ENCODE measurements at places on chromosomes 12 and 14.

DNA sequence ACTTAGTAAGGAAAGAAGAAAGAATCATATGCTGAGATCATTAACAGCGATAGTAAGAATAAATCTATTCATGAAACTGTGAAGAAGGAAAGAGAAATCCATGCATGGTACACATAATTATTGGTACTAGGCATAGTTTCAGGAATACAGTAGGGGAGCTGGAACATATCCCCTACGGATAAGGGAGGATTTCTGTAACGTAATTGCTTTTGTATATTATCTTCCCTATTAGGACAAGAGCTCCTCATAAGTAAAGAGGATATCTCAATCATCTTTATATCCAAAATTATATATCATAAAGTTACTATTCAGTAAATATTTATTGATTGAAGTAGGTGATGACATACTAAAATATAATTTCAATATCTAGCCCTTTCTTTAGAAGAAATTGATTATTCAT is 22.9 kb downstream of the SYT1 start:
- no peak for DNase-seq

DNA sequence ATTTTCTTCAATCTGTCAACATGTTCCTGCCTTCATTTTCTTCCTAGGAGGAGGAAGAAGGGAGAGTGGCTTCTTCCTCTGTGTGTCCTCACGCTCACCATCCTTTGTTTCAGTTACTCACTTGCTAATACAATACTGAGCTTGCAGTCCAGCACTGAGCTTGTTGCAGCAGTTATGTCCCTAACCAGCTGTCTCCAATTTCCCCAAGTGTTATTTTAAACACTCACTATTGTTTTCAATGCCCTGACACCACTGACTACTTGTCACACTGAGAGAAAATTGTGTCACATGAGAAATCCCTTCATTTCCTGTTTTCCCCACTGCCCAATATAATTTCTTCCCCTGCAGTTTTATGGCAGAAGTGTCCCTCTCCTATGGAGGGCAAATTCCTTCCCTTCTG is 53.4 kb downstream of the HSD17B6 start:
- no peak for DNase-seq

GRCh38 chr14:28652782-28653181 is 113.8 kb upstream of the FOXG1 start:
- DNase-seq, result no peak

GRCh38 chr12:64181430-64182291 is 40.4 kb downstream of the KICS2 start:
- peak; percentile 91 for DNase-seq

- no peak for DNase-seq
These were observed 83.7 kb downstream of the PTGER2 start for GRCh38 chr14:52397844-52398243.

DNA sequence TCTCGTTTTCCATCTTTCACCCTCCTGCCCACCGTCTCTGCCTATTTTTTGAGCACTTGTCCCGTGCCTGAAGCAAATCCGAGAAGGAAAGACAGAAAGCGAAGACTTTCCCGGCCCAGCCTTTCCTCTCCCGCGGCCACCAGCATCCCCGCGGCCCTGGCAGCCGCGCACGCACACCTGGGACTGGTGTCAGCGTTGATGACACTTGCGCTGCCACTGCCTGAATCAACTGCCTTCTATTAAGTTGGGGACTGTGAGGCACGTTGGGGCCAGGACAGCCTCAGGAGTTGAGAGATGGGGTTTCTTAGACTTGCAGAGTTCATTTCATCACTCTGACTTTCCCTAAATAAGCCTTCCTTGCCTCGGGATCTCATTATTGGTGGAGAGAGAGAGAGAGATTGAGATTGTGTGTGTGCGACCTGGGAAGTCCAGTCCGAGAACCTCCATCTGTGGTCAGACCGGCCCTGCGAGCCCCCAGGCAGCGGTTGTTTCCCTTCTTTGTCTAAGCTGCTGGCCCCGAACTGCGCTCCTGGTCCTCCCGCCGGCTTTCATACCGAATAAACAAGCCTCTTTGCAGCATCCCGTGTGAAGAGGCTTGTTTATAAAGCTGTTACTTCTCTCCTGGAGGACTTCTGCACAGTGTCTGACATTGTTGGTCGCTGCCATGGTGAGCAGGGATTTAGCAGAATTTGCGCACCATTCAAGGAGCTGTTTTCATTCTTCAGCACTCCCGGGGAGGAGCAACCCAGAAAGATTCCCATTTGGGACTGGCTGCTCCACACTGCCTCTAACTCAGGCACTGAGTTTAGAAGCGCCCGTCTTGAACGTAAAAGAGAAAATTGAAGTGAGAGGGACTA is 1.5 kb downstream of the PDZRN4 start:
- DNase-seq, result peak; percentile 6

- peak; percentile 10 for DNase-seq
These were observed 4.5 kb upstream of the RNASE4 start for GRCh38 chr14:20679907-20680306.

All from fibroblast of villous mesenchyme (primary cell).